ENCODE measurements at places on chromosomes 7 and 10.

DNA sequence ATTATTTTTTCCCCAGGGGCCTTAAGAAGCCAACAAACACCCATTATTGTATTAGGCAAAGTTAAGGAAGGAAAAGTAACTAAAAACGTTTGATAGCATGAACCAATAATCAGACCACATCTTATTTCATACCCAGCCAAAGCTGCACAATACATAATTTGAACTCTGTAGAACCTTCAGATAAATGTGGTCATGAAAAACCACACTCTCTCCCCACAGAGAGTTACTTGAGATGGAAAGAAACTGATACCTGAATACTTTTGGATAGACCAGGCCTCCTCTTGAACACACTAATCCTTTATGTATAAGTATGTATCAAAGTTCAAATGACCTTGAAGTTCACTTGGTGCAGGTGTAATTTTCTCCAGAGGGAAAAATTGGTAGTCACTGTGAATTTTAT is 146.6 kb upstream of the FAM13C start:
- no peak for DNase-seq

DNA sequence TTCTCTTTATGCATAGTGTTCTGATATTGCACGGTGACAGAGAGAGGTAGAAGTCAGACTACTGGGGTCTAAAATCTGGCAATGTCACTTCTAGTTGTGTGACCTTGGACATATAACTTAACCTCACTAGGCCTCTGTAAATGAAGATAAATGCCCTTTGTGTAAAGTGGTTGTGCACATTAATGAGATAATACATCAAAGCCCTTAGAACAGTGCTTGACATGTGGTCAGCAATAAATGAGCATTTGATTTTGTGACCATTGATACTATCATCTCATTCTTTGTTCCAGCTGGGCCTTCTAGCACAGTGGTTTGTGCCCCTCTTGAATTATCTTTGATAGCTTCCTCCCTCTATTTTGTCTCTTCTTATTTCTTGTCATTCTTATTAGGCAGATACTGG is 74.1 kb upstream of the C10orf90 start:
- no peak for DNase-seq

- DNase-seq = no peak
These were observed at the start of gene LLCFC1 for GRCh38 chr7:142939226-142939910. LLCFC1 (plus strand) TSS chr7:142939484; CDS start chr7:142939622, 138 bp downstream.

DNA sequence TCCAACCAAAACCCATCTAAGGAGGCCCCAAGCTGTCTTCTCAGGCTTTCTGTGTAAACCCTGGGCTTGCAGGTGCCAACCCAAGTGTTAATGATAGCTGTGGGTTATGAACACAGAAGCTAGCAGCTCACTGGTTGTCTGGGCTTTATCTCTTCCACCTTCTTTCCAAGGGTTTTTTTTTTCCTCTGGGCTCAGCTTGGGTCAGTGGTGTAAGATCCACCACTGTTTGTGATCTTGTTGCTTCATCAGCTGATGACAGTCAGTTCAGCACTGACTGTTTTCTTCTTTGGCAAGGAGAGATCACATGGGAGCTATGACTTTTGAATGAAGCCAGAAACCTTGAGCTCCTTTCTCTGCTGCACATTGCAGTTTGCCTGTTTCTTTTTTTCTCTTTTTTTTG is 4.6 kb downstream of the GTPBP4 start:
- DNase-seq = no peak
